ENCODE measurements at places on chromosomes 7 and 10.
A peak's percentile ranks its signal among the peaks of the same experiment; 100 is the strongest.

GRCh38 chr7:139394540-139394939 lies 34.8 kb downstream of the LUC7L2 start:
- DNase-seq = no peak

DNA sequence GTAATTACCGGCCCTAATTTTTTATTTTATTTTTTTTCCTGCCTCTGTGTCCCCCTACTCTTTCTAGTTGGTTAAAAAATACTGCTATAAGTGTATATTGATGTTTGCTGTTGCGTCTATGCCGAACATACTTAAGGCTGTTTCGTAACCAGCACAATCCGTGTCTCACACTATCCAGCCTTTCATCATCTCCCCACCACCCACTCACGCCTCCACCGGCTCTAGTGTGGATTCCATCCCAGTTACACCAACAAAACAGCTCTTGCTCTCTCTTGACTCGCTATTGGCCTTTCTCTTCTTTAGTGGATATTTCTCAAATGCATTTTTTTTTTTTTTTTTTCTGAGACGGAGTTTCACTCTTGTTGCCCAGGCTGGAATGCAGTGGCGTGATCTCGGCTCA lies 70.1 kb upstream of the CAMK1D start:
- DNase-seq = no peak

DNA sequence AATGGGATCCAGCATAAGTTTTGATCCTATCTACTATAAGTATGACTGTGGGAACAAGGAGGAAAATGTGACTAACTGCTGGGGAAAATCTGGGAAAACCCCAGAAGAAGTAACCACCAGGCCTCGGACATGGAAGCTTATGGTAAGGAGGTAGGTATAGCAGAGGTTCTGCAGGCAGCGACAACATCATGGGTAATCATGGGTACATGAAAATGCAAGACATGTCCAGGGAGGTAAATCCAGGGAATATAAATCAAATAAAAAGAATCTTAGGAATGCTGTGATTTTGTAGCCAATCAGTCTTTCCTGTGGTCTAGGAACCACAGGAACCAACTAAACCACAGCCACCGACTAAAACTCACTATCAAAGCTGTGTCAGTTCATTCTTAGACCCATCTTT lies 168.3 kb upstream of the NPY start:
- DNase-seq = no peak

DNA sequence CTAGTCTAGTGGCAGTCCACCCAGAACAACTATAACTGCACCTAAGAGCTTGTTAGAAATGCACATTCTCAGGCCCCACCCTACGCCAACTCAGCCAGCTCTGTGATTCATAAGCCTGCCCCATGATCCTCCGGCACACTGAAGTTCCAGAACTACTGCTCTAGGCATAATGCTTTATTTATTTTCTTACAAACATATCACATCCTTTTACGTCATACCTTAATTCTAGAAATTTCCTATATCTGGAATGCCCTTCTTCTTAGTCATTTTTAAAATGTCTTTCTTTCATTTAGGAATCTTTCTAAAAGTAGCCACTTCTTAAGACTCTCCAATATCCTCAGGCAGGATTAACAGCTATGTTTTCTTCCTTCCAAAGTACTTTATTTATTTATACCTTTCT lies 480.1 kb downstream of the INHBA start:
- no peak for DNase-seq

- no peak for DNase-seq
Measured at GRCh38 chr10:69956741-69957230, 95.9 kb upstream of the MACROH2A2 start.

- DNase-seq = no peak
Measured at GRCh38 chr7:52764492-52765169, 270.8 kb upstream of the POM121L12 start.

DNA sequence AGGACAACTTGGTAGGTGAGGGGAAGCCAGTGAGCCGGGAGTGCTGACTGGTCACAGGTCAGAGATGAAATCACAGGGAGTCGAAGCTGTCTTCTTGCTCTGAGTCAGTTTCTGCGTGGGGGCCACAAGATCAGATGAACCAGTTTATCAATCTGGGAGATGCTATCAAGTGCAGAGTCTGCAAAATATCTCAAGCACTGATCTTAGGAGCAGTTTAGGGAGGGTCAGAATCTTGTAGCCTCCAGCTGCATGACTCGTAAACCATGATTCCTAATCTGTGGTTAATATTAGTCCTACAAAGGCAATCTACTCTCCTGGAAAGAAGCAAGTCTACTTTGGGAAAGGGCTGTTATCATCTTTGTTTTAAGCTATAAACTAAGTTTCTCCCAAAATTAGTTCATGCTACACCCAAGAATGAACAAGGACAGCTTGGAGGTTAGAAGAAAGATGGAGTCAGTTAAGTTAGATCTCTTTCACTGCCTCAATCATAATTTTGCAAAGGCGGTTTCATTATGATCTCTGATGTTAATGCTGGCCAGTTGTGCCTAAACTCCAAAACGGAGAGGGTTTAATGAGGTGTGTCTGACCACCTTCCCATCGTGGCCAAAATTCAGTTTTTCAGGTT lies 8.4 kb upstream of the LMOD2 start:
- no peak for DNase-seq

- DNase-seq = no peak
Measured at GRCh38 chr7:134932707-134933370, 53.5 kb upstream of the AGBL3 start.

GRCh38 chr10:14023673-14024328 lies 306.9 kb downstream of the FRMD4A start:
- DNase-seq = no peak

GRCh38 chr10:20515654-20516053 lies 381.5 kb downstream of the NEBL start:
- DNase-seq = no peak

GRCh38 chr7:132709971-132710567 lies 133.8 kb upstream of the PLXNA4 start:
- DNase-seq = no peak

GRCh38 chr7:21508538-21508937 lies 34.3 kb upstream of the DNAH11 start:
- DNase-seq = no peak

DNA sequence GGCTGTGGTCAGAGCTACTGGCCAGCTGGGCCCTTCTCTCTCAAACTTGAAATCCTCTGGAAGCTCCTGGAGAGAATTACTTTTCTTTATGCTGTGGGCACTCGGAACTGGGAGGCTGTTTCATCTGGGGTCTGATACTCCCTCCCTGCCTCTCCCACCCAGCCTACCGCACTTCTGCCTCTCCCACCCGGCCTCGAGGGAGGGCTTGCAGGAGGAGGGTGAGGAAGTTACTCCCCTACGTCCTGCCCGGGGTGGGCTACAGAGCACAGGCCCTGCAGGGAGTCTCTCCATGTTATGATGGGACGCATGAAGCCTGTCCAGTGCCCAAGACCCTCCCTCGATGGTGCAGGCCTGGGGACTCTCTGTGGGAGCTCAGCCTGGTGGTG lies 584.6 kb upstream of the MKI67 start:
- DNase-seq = no peak

DNA sequence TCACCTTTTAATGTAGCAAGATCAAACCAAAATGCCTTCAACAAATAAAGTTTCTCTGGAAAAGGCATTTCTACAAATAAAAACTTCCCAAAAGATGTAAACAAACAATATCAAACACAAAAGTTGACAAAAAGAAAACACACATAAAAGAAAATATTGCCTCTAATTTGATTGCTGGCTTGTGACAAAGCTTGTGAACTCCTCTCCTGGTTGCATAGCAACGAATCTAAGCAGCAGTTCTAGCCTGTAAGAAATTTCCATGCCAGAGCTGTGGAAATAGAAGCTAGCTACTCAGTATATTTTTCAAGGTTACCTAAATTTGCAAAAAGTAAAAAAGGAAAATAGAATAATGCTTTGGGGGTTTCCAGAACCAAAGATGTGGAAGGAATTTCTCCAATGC lies 173.9 kb upstream of the CDK1 start:
- no peak for DNase-seq

- peak; percentile 25 for DNase-seq
Measured at GRCh38 chr10:69716711-69717560, 84.8 kb upstream of the COL13A1 start.

GRCh38 chr10:132524443-132525285 lies 12.9 kb upstream of the INPP5A start:
- DNase-seq = no peak

- DNase-seq = peak; percentile 46
Measured at GRCh38 chr7:157502701-157503111, 165.9 kb downstream of the DNAJB6 start.

GRCh38 chr7:122983261-122983660 lies 12.2 kb downstream of the TAS2R16 start:
- DNase-seq = no peak

- DNase-seq = peak; percentile 64
Measured at GRCh38 chr10:31242902-31243301, 76.1 kb upstream of the ZEB1 start.

DNA sequence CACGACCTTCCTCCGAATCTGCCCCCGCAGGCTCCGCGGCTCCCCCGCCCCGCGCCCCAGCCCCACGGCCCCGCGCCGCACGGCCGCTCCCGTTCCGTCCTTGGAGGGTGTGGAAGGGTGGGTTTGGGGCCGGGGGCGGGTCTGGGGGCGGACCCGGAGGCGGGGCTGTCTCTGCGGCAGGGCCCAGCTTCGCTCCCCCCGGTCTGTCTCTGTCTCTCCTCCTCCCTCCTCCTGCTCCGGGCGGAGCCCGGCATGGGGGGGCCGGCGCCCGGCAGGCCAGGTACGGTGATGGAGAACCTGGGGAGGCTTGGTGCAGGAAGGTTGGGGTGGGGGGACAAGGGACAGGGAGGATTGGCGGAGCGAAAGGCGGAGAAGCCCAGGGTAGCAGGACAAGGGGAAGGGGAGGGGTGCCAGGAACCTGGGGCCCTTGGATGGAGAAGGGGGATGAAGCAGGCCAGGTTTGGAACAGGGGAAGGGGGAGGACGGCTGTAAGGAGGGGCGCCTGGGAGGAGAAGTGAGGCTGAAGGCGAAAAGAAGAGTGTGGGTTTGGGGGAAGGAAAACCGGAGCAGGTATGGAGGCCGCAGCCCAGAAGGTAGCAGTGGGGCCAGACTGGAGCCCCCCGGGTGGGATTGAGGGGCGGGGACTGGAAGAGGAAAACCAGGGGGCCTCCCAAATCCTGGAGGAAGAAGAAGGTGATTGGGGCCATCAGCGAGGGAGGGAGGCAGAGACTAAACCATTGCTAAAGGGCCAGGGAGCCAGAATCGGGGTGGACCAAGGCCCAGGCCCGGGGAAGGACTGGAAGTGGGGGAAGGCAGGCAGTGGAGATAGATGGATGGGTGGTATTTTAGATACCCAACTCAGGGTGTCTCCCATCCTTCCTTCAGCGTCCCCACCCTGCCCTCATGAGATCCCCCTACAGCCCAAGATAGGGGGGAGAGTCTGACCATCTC lies at the start of gene NYAP1:
TSS of gene NYAP1 (plus strand) at position 206 of the 951 bp plus-strand sequence. CDS start 1,385 bp downstream, outside the sequence.
- DNase-seq = no peak

GRCh38 chr7:4960363-4960762 lies 1.4 kb upstream of the MMD2 start:
- DNase-seq = no peak

DNA sequence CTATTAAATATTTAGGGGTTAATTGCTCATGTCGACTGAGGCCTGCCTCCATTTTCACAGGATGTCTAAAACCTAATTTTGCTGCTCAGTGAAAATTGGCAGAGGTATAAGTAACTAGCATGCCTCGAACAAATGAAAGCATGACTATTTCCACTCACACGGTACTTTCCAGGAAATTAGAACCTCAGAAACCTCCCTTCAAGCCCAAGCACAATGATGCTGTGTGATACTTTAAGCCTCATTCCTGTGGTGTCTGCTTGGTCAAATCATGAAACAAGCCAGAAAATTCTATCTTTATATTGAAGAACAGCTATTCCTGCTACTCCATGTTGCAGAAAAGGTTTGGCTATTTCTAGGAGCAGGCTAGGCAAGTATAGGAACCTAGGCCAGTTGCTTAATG lies 203.0 kb downstream of the SORCS3 start:
- DNase-seq = no peak

- no peak for DNase-seq
Measured at GRCh38 chr7:30799206-30799975, 28.2 kb downstream of the MINDY4 start.
